ENCODE measurements at places on chromosomes 16 and 17.

- no peak for DNase-seq
Measured at GRCh38 chr17:37278247-37278894, 97.4 kb upstream of the C17orf78 start.

DNA sequence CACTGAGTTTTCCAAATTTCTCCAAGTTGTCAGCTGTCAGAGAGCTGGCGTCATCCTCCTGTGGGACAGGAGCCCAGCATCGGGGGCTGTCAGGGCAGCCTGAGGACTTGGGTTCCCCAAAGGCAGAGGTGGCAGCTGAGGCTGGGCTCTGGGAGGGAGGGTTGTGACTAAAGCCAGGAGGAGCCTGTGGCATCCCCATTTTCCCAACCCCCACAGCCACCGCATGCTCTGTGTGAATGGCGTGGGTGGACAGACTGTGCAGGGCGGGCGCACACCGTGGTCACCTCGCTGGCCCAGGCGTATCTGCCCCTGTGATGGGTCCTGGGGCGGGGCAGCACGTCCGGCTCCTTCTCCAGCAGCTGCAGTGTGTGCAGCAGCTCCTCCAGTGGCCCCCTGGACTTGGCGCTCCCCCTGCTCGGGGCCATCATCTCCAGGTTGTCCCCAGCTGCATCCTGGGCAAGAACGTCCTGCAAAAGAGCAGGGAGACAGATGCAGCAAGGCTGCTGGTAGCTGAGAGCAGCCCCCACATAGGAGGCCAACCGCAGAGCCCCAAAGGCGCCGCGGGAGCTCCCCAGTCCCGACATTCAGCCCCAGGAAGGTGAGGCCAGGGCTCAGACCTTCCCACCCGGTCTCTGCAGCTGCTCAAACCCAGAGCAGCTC is 24.8 kb downstream of the CEP131 start:
- no peak for DNase-seq

DNA sequence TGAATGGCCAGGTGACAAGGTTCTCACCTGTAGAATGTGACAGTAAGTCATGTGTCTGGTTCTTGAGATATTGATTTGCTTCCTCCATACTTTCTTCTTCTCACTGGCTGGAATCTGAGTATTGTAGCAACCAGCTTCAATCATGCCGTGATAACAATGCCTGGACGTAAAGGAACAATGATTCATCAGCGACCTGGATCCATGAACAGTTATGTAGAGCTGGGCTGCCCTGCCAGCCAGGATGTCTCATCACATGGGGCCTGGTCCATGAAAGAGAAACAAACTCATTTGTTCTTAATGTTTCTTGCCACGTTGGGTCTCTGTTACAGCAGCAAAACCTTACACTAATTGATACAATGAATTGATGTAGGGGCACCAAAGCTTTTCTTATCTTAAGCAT is 627.2 kb downstream of the TOX3 start:
- DNase-seq: no peak

DNA sequence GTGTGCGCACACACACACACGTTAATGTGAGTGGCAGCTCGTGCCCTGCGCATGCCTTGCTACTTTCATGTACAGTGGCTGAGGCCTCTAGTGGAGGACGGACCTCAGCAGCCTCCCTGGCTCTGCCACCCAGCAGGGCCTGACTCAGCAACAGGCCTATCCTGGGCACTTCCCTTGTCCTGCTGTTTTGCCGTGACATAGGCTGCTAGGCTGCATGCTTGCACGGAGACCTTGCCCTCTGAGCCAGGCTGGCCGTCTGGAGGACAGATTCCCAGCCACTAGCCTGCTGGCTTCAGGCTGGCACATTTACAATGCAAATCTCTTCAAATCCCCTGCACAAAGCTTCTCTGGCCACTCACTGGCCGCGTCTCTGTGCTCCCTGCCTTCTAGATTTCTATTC is 9.5 kb downstream of the RNF213 start:
- no peak for DNase-seq

DNA sequence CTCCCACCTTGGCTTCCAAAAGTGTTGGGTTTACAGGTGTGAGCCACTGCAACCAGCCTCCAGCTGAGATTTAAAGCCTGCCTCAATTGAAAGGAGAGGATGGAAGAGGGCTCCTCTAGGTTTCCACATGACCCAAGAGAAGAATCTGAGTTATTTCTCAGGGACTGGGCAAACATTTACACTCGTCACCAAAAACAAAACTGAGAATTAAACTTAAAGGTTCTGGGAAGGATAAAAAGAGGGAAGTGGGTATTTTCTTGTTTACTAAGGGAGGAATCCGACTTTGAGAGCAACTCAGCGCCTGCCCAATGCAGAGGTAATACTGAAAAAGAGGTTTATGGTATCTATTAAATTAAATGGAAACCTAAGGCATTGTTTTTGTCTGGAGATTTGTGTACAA is 13.3 kb downstream of the HOXB1 start:
- no peak for DNase-seq

GRCh38 chr16:22092143-22092933 is at the start of gene VWA3A:
Gene VWA3A (plus strand): TSS chr16:22092541. CDS start chr16:22092638, 97 bp downstream.
- DNase-seq: no peak

DNA sequence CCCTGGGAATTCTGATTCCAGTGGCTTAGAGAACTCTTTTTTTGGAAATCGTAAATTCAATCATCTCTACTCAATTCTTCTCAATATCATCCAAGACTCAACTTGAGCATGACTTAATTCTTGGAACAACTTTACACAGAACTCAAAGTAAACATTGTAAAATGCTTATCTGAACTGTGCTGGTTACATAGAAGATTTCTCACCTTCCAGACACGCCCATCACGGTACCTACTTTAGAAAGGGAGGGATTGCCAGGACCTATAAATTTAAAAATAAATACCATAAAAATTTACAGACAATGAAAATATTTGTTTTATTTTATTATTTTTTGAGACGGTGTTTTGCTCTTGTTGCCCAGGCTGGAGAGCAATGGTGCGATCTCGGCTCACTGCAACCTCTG is 26.5 kb downstream of the MAP1LC3B start:
- no peak for DNase-seq

DNA sequence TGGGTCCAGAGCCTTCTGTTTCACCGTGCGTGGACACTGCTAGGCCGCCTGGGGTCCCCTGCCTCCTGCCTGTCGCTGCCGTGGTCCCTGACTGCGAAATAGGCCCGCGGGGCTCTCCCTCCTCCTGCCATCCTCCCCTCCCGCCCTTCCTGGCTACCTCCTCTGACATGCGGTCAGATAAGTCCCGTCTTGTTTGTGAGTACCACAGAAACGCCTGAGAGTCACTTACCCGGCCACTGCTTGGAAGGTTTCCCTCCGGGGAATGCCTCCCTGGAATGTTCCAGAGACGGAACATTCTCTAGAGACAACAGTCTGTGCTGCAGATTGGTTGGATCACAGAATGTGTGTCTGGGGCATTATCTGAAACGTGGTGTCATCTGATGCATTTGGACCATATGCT is 22.7 kb downstream of the CIBAR2 start:
- DNase-seq: no peak

GRCh38 chr16:84513123-84513522 is 8.7 kb upstream of the MEAK7 start:
- no peak for DNase-seq

DNA sequence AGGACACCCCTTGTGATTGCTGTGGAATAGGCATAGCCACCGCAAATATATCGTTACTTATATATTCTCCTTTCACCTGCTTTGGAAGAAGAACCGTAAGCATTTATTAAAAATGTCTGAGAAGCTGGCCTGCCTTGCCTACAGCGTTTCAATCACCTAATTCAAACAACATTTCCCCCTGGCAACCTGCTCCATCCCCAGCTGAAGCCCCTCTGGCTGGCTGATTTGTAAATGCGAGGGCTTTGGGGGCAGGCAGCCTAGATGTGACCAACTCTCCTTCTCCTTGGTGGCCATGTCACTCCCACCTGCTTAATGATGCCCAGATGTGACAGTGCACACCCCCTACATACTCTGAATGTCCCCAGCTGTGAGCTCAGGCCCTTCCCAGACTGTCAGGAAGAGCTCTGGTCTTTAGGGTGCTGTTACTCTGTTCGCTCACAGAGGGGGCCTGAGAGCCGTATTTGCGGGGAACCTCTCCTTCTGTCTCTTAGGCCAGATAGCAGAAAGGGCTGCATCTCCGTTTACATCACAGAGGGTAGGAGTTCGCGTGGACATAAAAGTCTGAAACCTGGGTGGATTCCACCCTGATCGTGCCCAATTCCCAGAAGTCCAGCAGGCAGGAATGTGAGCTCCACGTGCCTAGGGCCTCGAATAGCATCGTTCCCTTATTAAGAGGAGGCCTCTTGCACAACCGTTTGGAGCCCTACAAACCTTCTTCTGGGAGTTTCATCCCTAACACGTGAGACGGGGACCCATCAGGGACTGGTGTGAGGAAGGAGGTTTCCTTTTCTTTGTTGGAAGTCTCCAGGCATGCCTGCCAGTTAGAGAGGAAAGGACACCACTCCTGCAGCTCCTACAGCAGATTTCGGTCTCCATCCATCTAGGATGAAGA is 2.4 kb upstream of the SDK2 start:
- peak; percentile 12 for DNase-seq

DNA sequence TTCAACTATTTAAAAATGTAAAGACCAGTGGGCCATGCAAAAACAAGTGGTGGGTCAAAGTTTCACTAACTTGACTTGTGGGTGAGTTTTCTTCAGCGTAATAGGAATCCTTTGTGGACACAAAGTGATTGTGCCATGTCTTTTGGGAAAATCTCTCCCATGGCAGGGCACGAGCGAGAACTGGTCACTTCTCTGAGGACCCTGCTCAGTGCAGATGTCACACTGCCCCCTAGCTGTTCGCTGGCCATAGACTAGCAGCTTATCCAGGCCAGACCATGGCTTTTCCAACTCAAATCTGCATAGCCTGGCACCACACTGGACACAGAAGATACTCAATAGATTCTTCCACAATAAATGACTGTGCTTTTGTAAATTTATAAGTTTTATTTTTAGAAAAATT is 306.0 kb upstream of the CCL2 start:
- no peak for DNase-seq

DNA sequence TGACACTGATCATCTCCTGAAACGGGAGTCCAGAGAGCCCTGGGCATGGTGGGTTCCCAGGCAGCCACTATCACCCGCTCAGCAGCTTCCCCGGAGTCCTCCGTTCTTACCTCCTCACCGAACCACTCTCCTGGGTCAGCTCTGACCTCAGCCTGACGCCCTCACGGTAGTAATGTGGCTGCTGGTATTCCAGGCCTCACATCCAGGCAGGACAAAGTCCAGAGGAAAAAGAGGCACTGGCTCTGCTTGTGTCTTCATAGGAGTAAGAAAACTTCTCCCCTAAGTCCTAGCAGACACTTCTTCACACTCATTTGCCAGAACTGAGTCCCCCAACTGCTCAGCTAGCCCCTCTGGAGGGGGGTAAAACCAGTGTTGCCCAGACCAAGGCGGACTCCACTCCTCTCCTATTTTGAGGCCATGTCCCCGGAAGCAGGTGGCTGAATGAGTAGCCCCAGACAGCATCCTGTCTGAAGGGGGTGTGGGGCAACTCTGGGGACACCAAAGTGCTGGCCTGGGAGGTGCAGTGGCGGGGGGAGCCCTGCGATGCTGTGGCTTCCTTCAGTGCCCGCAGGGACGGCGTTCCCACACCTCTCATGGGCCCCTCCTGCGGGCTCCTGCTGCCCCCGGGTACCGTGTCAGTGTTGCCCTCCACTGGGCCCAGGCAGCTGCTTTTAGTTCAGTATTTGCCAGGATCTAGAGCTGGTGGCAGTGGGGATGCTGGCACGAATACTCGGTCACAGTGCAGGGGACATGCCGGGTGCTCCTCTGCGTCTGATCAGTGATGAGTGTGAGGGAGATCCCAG is 5.4 kb downstream of the FSCN2 start:
- no peak for DNase-seq

DNA sequence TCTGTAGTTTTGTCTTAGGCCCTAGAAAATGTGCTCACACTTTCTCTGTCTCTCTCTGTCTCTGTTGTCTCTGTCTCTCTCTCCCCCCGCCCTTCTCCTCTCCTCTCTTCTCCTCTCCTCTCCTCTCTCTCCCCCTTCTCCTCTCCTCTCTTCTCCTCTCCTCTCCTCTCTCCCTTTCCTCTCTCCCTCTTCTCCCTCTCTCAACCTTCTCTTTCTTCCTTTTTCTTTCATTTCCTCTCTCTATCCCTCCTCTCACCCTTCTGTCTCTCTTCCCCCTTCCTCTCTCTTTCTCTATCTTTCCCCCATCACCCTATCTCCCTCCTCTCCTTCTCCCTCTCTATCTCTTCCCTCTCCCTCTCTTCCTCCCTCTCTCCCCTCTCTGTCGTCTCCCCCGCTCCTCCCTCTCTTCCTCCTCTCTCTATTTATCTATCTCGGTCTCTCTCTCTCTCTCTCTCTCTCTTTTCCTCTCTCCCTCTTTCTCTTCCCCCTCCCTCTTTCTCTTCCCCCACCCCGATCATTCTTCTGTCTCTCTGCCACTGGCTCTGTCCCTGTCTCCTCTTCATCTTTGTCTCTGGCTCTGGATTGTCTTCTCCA is 107.2 kb upstream of the C16orf82 start:
- DNase-seq: no peak

GRCh38 chr16:5032748-5033167 is 977 bp downstream of the NAGPA start:
- DNase-seq: no peak

- no peak for DNase-seq
Measured at GRCh38 chr17:38595892-38596291, 9.9 kb downstream of the SRCIN1 start.

- DNase-seq: peak; percentile 99
Measured at GRCh38 chr16:50282010-50282538, 15.7 kb downstream of the ADCY7 start.

GRCh38 chr17:76660656-76661042 is 17.1 kb upstream of the ST6GALNAC1 start:
- no peak for DNase-seq

- peak; percentile 70 for DNase-seq
Measured at GRCh38 chr16:55021595-55022475, 91.2 kb downstream of the IRX5 start.

DNA sequence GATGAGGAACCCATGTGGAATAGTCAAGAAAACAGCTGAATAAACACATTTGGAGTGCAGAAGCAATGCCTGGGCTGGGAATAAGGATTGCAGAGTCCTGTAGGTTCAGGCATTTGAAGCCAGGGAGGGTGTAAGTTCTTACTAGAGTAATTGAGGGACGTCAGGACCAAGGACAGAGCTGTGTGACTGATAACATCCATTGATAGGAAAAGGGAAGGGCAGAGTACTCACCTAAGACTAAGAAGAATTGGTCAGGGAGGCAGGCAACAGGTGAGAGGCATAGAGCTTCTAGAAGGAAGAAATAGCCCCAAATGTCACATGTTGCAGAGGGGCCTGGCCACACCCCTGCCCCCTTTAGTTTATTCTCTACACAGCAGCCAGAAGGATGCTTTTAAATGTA is 79.8 kb upstream of the TMEM132E start:
- DNase-seq: peak; percentile 21

- no peak for DNase-seq
Measured at GRCh38 chr17:56231252-56231651, 78.0 kb downstream of the ANKFN1 start.

DNA sequence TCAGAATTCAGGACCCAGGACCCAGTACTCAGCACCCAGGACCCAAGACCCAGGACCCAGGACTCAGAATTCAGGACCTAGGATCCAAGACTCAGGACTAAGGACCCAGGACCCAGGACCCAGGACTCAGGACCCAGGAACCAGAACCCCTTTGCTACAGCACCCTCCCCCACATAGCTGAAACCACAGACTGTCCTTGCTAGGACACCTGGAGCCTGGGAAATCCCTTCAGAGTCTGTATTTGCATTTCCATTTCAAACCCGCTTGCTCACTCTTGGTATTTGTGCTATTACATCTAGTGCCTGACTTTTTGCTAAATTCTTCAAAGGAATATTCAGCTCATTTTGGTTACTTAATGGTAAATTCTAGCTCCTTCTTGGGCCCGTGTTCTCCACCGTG is 275.8 kb upstream of the MAF start:
- DNase-seq: no peak

- DNase-seq: peak; percentile 69
Measured at GRCh38 chr17:32253117-32253611, 12.5 kb upstream of the RHBDL3 start.
